CD4-positive, alpha-beta T cell treated with Interleukin-15 for 4 hours (primary cell): ENCODE measurements at places on chromosomes 5 and 9.

DNA sequence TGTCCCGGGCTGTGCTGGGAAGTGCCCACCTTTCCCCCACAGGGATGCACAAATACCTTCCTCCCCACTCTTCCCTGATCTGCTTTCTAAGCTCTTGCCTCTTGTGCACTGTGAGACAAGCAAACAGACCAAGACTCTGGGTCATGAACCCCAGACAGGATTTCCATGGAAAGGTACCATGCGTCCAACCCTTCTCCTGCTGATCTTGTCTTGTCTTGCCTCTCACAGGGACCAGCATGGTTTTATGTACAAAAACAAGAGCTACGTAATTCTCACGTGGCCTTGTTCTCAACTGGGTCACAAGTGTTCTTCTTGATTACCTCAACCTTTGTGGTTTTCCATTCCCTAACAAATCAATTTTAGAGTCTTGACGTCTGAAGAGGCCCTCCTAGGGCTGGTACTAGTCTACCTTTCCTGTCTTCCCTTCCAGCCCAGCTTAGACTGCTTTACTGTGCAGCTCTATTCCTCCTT, 176.5 kb upstream of the MAP3K1 start:
- peak; percentile 73 for DNase-seq

GRCh38 chr9:131721076-131721475, 18.8 kb downstream of the RAPGEF1 start:
- no peak for DNase-seq

DNA sequence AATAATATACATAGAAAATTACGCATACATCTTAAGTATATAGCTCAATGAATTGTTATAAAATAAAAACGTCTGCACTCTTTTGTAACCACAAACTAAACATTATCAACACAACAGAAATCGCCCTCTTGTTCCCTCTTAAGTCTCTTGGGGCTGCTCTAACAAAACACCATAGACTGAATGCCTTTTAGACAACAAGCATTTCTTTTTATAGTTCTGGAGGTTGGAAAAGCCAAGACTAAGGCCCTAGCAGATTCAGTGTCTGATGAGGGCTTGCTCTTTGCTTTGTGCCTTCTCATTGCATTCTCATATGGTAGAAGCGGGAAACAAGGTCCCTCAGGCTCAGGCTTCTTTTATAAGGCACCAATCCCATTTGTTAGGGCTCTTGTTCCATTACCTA, 4.9 kb upstream of the IFNB1 start:
- DNase-seq = no peak

DNA sequence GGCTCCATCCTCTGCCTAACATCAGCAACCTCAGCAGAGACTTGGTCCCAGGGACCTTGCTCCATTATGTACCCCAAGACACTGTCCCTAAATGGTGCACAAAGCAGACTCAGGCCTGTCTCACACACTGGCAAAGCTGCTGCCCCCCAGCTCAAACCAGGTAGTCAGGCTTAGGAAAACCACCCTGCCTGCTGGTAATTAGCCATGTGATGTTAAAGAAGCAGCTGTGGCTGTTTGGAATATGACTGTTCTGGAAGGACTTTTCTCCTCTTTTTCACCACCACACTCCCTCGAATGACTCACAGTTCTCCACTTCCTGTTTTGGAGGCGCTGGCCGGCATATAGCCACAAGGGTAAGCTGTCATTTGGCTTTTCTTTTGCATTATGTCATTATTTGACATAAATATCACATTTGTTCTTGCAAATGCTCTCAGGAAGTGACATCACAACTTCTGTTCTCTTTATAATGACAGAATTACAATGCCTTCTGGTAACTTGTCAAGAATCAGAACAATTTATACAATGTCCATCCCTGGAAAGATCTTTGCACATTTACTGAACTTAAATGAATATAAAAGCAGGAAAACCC, 113.9 kb downstream of the SUSD1 start:
- DNase-seq = peak; percentile 37

GRCh38 chr5:42377496-42377895, 45.7 kb upstream of the GHR start:
- no peak for DNase-seq

DNA sequence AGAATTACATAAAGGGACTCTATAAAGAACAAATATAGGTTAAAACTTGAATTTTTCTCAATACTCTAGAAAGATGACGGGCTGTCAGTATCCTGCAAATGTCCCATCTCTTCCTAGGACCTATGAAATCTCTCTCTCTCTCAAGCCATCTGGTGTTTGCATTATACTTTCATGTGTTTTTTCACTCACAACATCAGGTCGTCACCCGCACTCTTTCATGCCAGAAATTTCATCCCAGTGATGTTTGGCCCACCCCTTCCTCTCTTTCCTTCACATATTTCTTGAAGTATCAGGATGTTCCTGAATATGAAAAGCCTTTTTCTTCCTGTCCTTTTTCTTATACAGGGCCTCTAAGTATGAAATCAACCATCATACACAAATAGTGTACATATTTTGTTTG, 63.3 kb upstream of the GAS1 start:
- DNase-seq = no peak

- DNase-seq = no peak
These were observed 80.3 kb downstream of the CDO1 start for GRCh38 chr5:115736004-115736689.

DNA sequence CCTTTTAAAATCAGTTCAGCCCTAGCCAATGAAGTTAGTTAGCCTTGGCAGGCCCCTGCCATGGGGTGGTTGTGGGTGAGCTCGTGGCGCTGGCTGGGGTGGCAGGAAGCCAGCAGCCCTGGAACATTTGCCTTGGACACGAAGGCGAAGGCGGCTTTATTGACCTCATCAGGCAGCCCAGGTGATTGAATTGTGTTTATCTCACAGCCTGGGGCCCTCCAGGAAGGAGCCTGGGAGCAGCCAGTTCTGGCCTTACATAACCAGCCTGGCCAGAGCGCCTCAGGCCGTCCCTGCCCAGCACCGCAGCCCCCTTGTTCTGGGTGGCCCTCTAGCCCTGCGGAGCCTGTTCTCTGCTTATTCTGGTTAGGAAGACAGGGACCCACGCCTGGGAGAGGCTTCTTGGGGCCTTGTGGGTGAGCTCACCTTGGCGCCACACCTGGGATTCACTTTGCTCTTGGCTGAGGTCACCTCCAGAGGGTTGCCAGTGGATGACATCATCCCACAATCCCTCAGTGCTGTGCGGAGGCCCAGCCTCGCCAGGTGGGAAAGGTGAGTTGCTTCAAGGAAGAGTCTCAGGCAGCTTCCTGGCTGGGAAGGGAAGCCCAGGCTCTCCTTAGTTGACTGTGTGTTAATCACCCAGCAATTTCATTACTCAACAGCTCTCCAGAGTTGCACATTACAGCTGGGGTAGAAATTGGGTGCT, 54.4 kb upstream of the RPL26L1 start:
- DNase-seq = no peak

DNA sequence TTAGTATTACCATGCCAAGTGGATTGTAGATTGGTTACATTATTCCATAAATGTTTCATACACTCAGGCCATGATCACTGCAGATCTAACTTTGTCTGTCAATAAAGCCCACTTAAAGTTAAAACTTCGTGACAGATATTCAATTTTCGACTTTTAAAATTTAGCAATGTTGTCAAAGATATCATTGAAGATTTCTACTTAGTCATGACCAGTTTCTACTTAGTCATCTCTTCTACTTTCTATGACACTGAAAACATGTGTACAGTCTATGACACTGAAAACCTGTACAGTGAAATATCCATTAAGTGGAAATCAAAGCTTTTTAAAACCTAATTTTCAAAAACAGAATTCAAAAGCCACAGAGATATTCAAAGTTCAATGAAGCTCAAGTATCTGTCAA, 258.2 kb downstream of the MCTP1 start:
- DNase-seq = no peak

- DNase-seq = no peak
These were observed 67.5 kb downstream of the TLE1 start for GRCh38 chr9:81621785-81622259.
